Activated CD4-positive, alpha-beta T cell treated with anti-CD3 and anti-CD28 coated beads, Interleukin-2, amount 10 ng/mL, durations not matched to agents 24 days and 14 days (primary cell): ENCODE measurements at places on chromosomes 4 and X. TPM values are rescaled to one million over a fixed set of nuclear protein-coding genes. Genes with fewer than 3 reads are reported as not detected.

DNA sequence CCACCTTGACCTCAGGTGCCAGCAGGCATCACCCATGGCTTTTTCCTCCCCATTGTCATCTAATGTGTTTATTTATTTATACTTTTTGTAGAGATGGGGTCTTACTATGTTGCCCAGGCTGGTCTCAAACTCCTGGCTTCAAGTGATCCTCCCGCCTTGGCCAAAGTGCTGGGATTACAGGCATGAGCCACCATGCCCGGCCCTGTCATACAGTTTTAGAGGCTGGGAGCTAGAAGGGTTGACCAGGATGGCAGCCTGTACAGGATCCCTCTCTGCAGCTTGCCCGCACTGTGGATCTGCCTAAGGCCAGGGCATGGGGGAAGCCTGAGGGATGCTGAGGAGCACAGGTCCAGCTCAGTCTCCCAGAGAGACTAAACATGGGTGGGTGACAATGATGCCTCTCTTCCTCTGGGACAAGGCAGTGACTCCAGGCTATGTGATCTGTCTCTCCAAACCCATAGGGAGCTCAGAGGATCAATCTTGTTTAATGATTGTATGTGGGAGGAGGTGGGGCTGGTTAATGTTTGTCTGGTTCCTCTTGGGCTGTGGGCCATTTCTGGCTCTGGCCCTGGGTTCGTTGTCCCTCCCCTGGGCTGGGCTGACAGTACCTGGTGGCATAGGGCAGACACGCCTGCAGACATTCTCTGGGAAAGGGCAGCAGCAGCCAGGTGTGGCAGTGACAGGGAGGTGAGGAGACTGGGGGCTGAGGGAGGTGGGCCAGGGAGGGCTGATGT lies 8.3 kb upstream of the GJB1 start:
- no peak for DNase-seq
- no peaks in the 10 kb centered on the region for H3K4me1 ChIP-seq
- H3K36me3 ChIP-seq = no peaks in the 10 kb centered on the region
- H3K27me3 ChIP-seq = peaks cover 14% of the 10 kb centered on the region
- H3K4me3 ChIP-seq = no peak overlapping the region

- peak overlapping the region; percentile 23 for H3K4me3 ChIP-seq
- H3K27me3 ChIP-seq = no peaks in the 10 kb centered on the region
- H3K4me1 ChIP-seq = peaks cover 35% of the 10 kb centered on the region
- DNase-seq = peak; percentile 82
- peak overlapping the region; percentile 64 for H3K27ac ChIP-seq
Observed at GRCh38 chr4:184506527-184507121, 32.3 kb upstream of the IRF2 start.

- no peaks in the 10 kb centered on the region for H3K36me3 ChIP-seq
- no peaks in the 10 kb centered on the region for H3K27me3 ChIP-seq
- H3K4me3 ChIP-seq = no peak overlapping the region
- H3K27ac ChIP-seq = no peak overlapping the region
- peaks cover 21% of the 10 kb centered on the region for H3K4me1 ChIP-seq
Observed at GRCh38 chr4:88528861-88529260, 5.3 kb upstream of the PYURF start.

DNA sequence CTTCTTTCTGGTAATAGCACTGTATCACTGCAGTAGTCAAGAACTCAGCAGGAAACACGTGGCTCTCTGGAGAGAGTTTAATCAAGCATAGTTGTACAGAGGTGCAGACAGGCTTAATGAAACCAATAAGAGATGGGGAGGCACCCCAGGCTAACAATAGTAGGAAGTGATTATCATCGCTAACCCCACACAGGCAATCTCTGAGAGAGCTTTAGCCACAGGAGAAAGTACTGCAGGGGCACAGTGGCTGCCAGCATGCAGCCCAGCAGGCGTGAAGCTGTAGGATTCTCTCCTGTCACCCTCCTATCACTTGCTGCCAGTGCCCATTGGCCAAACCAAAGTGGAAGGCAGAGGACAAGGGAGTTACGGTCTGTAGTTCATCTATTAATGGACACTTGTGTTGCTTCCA lies 450.0 kb upstream of the RASGEF1B start:
- no peaks in the 10 kb centered on the region for H3K36me3 ChIP-seq
- DNase-seq = no peak
- no peak overlapping the region for H3K4me3 ChIP-seq
- H3K27ac ChIP-seq = no peak overlapping the region

DNA sequence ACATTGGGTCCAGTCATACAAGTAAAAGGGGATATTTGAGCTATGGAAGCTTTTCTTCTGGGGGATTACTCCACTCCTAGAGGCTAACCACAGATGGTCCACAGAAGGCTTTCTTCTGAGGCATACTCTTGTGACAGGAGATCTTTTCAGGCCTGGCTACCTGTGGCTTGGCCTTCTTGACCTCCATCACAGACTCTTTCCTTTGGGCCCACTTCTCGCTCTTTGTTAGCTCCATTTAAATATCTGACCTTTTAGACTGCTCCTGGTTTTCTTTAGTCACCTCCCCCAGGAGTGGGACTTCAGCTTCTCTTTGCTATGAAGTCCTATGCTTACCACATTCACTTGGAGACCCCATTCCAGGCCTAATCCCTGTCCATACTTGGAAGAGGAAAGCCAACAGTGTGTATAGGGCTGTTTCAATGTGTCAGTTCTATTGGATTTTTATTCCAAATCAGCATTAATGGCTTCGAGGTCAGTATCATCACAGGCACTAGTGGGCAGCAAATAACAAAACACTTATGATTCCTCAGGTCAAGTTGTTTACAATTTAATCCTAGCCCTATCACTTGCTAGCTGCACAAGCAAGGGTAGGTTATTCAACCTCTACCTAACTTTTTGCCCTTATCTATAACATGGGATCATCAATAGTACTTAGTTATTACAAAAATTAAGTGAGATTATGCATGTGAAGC lies 26.3 kb downstream of the GPC3 start:
- H3K27ac ChIP-seq = no peak overlapping the region
- H3K27me3 ChIP-seq = peaks cover 3% of the 10 kb centered on the region
- H3K4me1 ChIP-seq = no peaks in the 10 kb centered on the region
- no peaks in the 10 kb centered on the region for H3K36me3 ChIP-seq
- no peak overlapping the region for H3K4me3 ChIP-seq
- no peak for DNase-seq

DNA sequence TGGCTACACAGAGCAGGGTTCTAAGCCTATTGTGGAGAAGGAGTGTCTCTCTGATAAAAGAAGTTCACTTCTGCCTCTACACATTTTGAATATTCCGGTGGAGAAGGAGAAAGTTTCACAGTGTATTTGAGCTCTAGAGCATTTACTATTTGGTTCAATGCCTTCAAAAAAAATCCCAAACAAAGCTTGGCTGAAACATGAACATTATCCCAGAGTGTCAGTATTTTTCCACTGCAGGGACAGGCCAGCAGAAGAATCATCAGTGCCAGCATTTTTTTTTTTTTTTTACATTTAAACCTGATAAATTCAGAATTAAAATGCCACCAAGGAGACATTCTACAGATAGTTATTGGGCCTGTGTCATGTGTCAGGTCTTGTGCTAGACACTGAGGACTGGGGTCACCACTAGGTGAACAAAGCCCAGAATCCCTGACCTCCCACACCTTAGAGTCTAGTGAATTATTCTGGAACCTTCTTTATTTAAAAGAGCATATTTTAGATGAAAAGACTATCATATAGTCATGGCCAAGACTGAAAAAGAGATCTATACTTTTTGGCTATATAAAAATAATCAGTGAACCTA lies 48.0 kb upstream of the NAP1L5 start:
- no peaks in the 10 kb centered on the region for H3K4me1 ChIP-seq
- H3K36me3 ChIP-seq = peaks cover 59% of the 10 kb centered on the region
- no peaks in the 10 kb centered on the region for H3K27me3 ChIP-seq
- no peak overlapping the region for H3K4me3 ChIP-seq

DNA sequence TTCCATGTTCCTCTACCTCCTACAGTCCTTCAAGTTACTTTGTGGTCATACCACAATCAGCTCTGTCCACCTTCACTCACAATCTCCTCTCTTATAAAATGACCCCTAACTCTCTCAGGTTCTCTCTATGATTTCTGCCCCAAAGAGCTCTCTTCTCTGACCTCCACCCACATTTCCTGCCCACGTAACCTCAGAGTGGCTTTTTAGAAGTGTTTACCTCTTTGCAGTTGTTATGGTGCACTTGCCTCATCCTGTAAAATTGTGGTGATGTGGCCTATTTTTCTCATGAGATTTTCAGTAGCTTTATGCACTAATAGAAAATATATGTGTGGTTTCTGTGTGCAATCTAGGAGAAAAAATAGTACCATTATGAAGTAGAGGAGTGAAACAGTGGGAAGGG lies 215.8 kb downstream of the PACRGL start:
- H3K27ac ChIP-seq = no peak overlapping the region
- H3K27me3 ChIP-seq = no peaks in the 10 kb centered on the region
- peaks cover 4% of the 10 kb centered on the region for H3K4me1 ChIP-seq
- H3K4me3 ChIP-seq = peak overlapping the region; percentile 8
- H3K36me3 ChIP-seq = no peaks in the 10 kb centered on the region

DNA sequence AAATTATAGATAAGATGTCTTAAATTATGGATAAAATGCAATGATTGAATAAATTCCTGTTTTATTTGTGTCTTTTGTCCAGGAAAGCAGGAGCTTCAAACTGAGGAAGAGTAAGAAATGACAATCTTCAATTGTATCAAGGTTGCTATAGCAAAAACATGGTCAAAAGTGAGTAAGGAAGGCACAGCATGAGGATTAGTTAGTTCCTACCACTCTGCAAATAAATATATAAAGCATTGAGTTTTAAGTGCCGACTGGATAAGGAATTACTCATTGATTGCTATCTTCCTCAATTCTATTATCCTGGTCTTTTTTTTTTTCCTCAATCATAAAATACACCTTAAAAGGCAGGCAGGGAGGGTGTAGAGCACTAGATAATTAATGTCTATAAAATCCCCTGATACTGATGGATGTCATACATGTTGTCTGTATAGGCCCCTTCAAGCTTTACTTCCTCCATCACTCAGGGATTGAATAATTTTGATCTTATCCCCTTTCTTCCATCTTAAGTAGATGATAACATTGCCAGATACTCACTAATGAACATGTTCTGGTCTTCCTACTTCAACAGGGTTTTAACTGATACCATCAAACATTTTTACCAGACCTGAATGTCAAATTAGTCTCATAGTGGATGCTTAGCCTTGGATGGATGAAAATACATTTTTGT lies 86.6 kb downstream of the MID1 start:
- no peak overlapping the region for H3K27ac ChIP-seq
- no peak overlapping the region for H3K4me3 ChIP-seq
- no peak for DNase-seq
- H3K36me3 ChIP-seq = no peaks in the 10 kb centered on the region
- no peaks in the 10 kb centered on the region for H3K4me1 ChIP-seq
- H3K27me3 ChIP-seq = no peaks in the 10 kb centered on the region

DNA sequence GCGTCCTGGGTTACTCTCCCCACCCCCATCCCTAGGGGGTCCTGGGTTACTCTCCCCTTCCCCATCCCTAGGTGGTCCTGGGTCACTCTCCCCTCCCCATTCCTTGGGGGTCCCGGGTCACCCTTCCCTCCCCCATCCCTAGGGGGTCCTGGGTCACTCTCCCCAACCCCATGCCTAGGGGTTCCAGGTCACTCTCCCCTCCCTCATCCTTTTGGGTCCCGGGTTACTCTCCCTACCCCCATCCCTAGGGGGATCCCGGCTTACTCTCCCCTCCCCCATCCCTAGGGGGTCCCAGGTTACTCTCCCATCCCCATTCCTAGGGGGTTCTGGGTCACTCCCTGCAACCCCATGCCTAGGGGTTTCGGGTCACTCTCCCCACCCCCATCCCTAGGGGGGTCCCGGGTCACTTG lies 1.5 kb downstream of the ASMTL start:
- H3K4me1 ChIP-seq = peaks cover 17% of the 10 kb centered on the region
- DNase-seq = peak; percentile 60
- H3K27me3 ChIP-seq = no peaks in the 10 kb centered on the region
- peak overlapping the region; percentile 84 for H3K4me3 ChIP-seq
- H3K27ac ChIP-seq = no peak overlapping the region

DNA sequence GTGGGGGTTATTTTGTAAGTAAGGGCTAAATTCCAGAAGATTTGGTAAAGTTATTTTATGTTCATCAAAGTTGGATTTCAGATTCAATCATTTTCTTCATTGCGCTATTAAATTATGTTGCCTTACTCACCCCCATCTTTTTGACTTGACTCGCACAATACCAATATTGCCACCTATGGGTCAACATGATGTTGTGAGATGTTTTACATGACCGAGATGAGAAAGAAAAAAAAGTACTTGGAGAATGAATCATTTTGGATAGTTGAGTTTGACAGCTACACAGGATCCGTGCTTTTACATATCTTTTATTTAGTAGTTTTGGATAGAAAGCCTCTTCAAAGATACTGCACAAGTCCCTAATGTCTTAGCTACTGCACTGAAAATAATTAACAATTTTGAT lies 224.2 kb upstream of the EMCN start:
- peaks cover 5% of the 10 kb centered on the region for H3K27me3 ChIP-seq
- no peaks in the 10 kb centered on the region for H3K36me3 ChIP-seq
- no peak for DNase-seq
- H3K27ac ChIP-seq = no peak overlapping the region
- H3K4me1 ChIP-seq = no peaks in the 10 kb centered on the region
- H3K4me3 ChIP-seq = no peak overlapping the region

DNA sequence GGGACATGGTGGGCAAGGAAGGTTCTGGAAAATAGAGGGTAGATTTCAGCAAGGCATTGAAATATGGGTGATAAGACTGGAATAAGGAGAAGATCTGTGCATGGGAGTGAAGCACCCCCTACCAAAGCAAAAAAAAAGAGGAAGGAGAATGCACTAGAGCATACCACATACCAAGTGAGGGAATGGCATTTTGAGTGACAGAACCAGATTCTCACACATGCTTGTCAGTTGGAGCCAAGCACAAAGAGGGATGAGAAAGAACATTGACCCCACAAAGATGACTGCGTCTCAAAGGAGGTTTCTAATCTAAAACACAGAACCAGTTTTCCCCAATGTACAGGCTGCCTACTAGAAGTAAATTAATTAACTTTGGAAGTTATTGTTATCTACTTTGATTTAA lies 140.3 kb upstream of the SMAD1 start:
- DNase-seq = no peak
- H3K36me3 ChIP-seq = no peaks in the 10 kb centered on the region
- H3K4me3 ChIP-seq = no peak overlapping the region
- no peaks in the 10 kb centered on the region for H3K4me1 ChIP-seq
- peaks cover 2% of the 10 kb centered on the region for H3K27me3 ChIP-seq

DNA sequence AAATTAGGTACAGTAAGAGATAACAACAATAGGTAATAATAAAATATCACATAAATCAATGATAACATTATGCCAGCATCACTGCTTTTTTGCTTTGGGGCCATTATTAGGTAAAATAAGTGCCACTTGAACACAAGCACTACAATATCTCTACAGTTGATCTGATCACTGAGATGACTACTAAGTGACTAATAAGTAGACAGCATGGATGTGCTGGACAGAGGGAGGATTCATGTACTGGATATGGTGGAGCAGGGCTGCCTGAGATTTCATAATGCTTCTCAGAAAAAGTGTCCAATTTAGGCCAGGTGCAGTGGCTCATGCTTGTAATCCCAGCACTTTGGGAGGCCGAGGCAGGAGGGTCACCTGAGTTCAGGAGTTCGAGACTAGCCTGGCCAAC lies 137.8 kb upstream of the IL1RAPL2 start:
- H3K4me1 ChIP-seq = no peaks in the 10 kb centered on the region
- no peak for DNase-seq
- H3K36me3 ChIP-seq = no peaks in the 10 kb centered on the region
- no peaks in the 10 kb centered on the region for H3K27me3 ChIP-seq
- H3K27ac ChIP-seq = no peak overlapping the region

The FAAH2 gene
- 4.0 and 5.0 TPM in 2 replicates for total RNA-seq

The FAT1 gene
- 0.07 and 0.28 TPM in 2 replicates for total RNA-seq

The JADE3 gene
- total RNA-seq = 1.5 and 1.6 TPM in 2 replicates

The CSN1S1 gene
- not detected in 2 replicates for total RNA-seq

The PQBP1 gene
- 104 and 114 TPM in 2 replicates for total RNA-seq

The CXCL8 gene
- total RNA-seq = 10.8 and 11.8 TPM in 2 replicates
